ENCODE measurements at places on chromosomes 2 and 18.

DNA sequence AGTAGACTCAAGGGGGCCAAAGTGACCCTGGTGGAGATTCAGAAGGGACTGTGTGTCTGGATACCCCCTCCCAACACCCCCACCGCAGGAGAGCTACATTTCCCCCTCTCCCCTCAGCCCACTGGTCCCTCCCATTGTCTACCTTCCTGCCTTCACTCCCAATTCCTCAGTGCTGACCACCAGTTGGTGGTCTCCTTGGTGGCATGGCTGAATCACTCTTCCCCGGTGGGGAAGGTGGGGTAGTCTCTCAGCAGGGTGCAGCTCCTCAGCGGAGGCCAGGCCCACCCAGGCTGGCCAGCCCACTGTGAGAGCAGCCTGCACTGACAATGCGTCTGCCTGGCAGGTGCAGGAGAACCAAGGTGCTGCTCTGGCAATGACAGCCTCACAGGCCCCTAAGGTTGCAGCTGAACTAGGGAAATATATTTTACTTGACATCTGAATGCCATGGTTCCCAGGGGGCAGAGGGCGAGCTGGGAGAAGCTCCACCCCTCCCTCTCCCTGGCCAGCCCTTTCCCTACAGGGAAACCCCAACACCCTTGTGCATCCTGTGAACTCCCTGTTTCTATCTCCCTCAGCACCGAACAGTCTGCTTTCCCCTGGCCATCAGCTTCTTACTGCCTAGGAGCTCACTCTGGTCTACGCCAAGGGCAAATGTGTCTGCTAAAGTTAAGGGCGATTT lies 62.6 kb upstream of the PAX8 start:
- no peak for DNase-seq

DNA sequence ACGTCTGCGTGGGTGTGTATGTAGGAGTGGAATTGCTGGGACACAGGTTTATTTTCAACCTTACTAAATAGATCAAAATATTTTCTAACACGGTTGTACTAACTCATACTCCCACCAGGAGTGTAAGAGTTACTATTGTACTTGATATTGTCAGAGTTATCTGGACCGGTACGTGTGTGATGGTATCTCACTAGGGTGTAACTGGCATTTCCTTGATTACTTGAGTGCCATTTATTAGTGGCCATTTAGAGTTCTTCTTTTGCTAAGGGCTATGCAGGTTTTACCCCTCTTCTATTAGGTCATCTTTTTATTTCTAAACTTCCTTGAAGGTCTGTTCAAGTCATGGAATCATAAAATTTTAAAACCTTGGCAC lies 33.5 kb downstream of the CENPO start:
- no peak for DNase-seq

- DNase-seq, result no peak
These were observed at the start of gene ASTL for GRCh38 chr2:96138179-96139145. Gene ASTL (minus strand): TSS chr2:96138502. CDS start chr2:96138436, 66 bp downstream.

- DNase-seq, result no peak
These were observed 29.2 kb downstream of the MROH2A start for GRCh38 chr2:233807215-233807865.

GRCh38 chr2:118179445-118179844 lies 91.2 kb downstream of the INSIG2 start:
- no peak for DNase-seq

- no peak for DNase-seq
These were observed 162.6 kb upstream of the SIX3 start for GRCh38 chr2:44778671-44779476.

DNA sequence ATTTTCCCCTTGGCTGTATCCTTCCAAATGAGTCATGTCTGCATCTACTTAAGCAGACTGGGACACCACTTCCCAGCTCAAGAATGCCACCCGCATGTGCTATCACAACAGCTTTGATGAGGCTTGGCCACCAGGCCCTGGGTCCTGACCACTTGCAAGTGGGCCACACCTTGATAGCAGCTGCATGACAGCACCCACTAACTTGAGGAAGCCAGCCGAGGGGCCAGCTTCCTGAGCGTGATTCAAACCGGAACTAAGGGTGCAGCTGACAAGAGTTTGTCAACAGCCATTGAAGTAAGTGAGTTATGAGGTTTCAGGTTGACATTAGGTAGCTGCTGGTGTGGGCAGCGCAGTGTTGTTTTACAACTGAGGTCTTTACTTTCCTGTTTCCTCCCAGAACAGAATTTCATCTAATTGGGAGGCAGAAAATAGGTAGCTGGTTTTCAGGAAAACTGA lies 54.4 kb downstream of the EPHA4 start:
- DNase-seq, result peak; percentile 60

DNA sequence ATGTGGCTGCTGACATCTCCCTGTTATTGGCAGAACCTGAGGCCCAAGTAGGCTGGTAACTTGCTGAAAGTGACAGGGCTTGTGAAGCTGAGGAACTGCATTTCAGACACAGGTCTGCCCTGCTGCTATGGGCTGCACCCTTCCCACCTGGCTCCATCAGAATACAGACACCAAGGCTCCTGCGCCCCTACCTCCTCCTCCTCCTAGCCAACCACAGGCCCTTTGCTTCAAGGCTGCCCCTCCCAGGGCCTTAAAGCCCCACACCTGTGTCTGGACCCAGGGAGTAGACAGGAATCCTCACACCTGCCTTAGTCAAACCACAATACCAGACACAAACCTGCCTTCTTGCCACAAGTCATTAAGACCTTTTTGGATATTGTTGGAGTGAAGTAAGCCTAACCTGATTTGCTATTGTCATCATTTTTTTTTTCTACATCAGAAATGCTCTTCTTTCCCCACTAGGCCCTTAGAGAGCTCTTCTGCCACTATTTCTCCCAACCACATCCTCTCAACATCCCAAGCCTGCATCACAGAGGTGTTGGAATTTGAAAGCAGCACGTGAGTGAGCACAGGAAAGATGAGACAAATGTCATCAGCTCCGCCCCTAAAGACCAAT lies 489.7 kb downstream of the EIPR1 start:
- DNase-seq, result no peak

GRCh38 chr18:57940166-57940660 lies 103.8 kb upstream of the NEDD4L start:
- DNase-seq, result no peak

Data from amniotic stem cell (primary cell).